ENCODE measurements at places on chromosomes 7 and 10.
A peak's percentile ranks its signal among the peaks of the same experiment; 100 is the strongest.

GRCh38 chr10:1381339-1381738, 325.2 kb downstream of the WDR37 start:
- H3K36me3 ChIP-seq, result no peaks in the 10 kb centered on the region
- no peak overlapping the region for H3K4me3 ChIP-seq

DNA sequence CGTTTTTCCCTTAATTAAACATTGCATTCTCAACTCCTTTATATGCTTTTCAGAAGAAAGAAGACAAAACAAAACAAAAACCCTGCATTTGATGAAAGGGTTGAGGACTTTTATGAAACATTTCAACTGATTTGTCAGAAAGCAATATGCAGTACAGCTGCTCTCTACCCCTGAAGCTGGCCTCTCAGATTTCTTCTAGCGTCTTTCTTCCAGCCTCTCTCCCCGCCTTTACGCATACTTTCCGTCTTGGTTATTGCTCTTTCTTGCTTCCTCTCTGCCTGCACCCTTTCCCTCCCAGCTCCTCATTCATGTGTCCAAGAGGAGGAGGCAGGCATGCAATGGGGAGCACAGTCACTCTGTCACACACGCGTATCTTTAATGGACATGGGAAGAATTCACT, 91.0 kb upstream of the COL1A2 start:
- DNase-seq, result no peak
- H3K27ac ChIP-seq, result no peak overlapping the region
- H3K27me3 ChIP-seq, result peaks cover 15% of the 10 kb centered on the region

DNA sequence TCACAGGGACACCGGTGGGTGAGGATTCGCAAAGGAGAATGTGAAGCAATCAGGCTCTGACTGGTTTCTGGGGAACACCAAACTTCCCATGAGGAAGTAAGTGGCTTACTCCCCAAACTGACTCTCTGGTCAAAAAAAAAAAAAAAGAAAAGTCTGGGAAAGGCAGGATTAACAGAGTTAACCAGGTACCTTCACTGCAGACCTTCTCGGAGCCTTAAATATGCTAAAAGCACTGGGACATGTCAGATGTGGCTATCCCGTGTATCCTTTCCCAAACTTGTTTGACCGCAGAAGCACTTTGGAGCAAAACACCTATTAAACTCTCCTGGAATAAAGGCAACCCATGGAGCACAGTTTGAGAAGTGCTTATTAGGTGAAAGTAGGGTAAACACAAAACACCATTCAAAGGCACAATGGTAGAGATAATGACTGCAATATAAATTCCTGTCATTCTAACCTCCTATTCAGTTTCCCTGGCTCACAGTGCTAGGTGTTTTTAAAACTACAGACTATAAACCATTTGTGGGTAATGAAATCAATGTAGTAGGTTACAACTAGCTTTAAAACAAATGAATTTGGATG, 44.1 kb upstream of the MXI1 start:
- peaks cover 10% of the 10 kb centered on the region for H3K4me1 ChIP-seq
- no peak for DNase-seq

- peak overlapping the region; percentile 54 for H3K27ac ChIP-seq
- no peak for DNase-seq
- H3K4me1 ChIP-seq, result peaks cover 39% of the 10 kb centered on the region
- no peaks in the 10 kb centered on the region for H3K27me3 ChIP-seq
- H3K4me3 ChIP-seq, result peak overlapping the region; percentile 51
Observed at GRCh38 chr7:158802535-158803366, 26.6 kb downstream of the ESYT2 start.

DNA sequence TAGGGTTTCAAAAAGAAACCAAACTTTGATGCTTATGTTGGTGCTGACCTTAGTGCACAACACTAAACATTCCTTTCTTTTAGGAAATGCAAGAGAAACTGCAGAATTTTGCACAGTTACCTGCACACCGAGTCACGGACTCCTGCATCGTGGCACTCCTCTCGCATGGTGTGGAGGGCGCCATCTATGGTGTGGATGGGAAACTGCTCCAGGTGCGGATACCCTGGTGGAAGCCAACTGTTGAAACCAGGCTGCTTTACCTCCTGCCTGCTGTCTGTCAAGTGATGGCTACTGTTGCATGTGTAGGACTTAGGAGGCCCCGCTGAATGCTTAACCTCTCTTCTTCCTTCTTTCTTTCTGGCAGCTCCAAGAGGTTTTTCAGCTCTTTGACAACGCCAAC, 11.7 kb downstream of the CASP2 start:
- peaks cover 42% of the 10 kb centered on the region for H3K4me1 ChIP-seq
- peak overlapping the region; percentile 58 for H3K27ac ChIP-seq
- no peak overlapping the region for H3K4me3 ChIP-seq
- no peaks in the 10 kb centered on the region for H3K27me3 ChIP-seq
- peaks cover 62% of the 10 kb centered on the region for H3K36me3 ChIP-seq

DNA sequence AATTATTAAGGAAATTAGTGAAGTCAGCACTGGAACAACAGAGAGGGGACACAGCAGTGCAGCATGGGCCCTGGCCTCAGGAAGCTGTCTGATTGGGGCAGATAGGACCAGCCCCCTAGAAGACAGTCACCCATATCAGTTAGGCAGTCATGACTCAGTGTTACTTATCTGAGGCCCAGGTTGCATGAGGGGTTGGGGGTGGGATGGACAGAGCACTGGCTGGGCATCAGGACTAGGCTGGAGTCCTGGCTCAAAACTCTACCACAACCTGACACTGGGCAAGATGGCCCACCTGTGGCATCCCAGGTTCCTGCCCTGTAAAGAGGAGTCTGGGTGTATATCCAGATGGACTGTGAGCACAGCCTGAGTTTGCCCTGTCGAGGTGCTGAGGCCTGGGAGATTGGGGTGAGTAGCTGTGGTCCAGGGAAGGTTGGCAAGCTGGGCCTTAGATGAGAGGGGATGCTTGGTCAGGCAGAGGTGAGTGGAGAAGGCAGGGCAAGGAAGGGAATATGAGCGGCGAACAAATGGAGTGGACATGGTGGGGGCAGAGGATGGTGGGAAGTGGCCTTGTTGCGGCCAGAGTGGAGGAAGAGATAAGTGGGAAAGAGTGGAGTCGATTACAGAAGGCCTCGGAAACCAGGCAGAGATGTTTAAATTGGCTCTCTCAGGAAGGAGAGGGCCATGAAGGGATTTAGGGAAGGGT, 37.5 kb downstream of the HK1 start:
- H3K27me3 ChIP-seq, result no peaks in the 10 kb centered on the region
- peak overlapping the region; percentile 12 for H3K4me3 ChIP-seq
- H3K27ac ChIP-seq, result peak overlapping the region; percentile 10
- H3K4me1 ChIP-seq, result peaks cover 39% of the 10 kb centered on the region

- peaks cover 38% of the 10 kb centered on the region for H3K36me3 ChIP-seq
- H3K4me3 ChIP-seq, result peak overlapping the region; percentile 75
- no peak for DNase-seq
- H3K27ac ChIP-seq, result peak overlapping the region; percentile 100
- peaks cover 98% of the 10 kb centered on the region for H3K4me1 ChIP-seq
Observed at GRCh38 chr10:8066124-8066523, 11.6 kb downstream of the GATA3 start.

- no peak for DNase-seq
- H3K4me3 ChIP-seq, result no peak overlapping the region
- H3K27me3 ChIP-seq, result no peaks in the 10 kb centered on the region
- H3K36me3 ChIP-seq, result peaks cover 2% of the 10 kb centered on the region
- H3K4me1 ChIP-seq, result no peaks in the 10 kb centered on the region
Observed at GRCh38 chr7:128801003-128801402, 9.2 kb downstream of the CCDC136 start.

DNA sequence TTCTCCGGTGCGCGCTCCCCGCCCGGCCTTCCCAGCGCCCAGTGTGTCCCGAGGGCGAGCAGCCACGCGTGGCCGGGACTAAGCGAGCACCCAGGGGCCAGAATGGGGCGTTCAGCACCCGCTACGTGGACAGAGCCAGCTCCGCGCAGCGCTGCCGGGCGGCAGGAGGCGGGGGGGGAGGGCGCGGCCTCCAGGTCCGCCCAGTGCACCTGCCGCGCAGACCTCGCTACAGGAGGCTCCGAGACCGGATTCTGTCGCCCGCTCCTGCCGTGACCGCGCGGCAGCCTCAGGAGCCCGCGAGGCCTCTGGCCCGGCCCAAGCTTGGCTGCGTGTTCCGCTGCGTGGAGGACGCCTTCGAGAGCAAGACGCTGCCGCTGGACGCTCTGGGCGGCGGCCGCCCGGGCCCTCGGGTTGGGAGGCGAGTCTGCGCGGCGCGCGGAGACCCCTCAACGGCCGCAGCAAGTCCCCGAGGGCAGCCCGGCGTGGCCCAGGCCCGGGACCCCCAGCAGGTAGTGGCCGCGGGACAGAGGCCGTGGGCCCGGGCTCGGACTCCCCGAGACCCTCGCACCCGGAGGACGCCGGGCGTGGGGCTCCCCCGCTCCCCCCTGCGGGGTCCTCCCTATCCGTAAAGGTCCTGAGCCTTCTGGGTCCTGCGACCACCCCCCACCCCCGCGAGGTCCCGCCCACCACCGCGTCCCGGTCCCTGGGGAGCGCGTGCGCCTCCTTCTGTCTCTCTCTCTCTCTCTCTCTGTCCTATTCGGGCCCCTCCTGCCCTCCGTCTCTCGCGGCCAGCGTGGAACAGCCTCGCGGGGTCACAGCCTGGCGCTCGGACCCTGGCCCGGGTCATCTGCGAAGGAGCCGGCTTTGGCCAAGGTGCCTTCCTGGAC, 904 bp upstream of the DPYSL4 start:
- no peak overlapping the region for H3K27ac ChIP-seq
- H3K27me3 ChIP-seq, result peaks cover 62% of the 10 kb centered on the region
- peaks cover 4% of the 10 kb centered on the region for H3K4me1 ChIP-seq
- peak; percentile 56 for DNase-seq

- H3K27me3 ChIP-seq, result peaks cover 46% of the 10 kb centered on the region
- H3K4me1 ChIP-seq, result peaks cover 20% of the 10 kb centered on the region
- DNase-seq, result peak; percentile 66
Observed at GRCh38 chr7:48299580-48300169, 128.4 kb downstream of the ABCA13 start.

DNA sequence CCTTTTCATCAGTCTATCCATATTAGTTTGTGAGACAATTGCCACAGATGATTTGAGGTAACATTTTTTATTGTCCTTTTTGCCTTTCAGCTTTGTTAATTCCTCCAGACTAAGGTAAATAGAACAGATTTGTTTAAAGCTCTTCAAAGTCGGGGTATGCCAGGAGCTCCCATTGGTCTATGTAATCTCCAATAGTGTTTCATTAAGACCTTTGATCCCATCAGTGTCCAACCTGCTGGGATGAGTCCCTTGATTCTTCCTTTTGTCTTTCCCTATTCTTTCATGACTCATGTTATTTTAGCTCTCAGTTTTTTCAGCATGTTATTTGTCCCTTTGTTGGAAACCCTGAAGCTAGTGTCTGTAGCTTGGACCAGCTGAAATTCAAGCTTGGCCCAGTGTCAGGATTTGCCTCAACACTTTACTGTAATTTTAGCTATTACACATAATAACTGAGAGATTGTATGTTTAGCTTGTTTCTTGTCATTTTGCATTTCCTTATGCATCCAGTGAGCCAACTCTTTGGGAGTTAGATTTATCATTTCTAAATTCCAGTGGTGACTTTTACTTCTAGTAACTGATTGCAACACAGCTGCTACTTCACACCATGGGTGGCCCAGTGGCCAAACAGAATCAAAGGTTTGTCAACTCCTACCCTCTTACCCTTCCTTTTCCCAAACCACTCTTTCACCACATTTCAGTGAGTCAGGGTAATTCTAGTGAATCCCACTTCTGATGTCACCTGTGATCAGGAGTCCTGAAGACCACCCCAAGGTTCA, 15.3 kb downstream of the AGBL3 start:
- peaks cover 8% of the 10 kb centered on the region for H3K4me1 ChIP-seq
- no peak overlapping the region for H3K27ac ChIP-seq
- no peak overlapping the region for H3K4me3 ChIP-seq
- no peaks in the 10 kb centered on the region for H3K27me3 ChIP-seq
- no peaks in the 10 kb centered on the region for H3K36me3 ChIP-seq

DNA sequence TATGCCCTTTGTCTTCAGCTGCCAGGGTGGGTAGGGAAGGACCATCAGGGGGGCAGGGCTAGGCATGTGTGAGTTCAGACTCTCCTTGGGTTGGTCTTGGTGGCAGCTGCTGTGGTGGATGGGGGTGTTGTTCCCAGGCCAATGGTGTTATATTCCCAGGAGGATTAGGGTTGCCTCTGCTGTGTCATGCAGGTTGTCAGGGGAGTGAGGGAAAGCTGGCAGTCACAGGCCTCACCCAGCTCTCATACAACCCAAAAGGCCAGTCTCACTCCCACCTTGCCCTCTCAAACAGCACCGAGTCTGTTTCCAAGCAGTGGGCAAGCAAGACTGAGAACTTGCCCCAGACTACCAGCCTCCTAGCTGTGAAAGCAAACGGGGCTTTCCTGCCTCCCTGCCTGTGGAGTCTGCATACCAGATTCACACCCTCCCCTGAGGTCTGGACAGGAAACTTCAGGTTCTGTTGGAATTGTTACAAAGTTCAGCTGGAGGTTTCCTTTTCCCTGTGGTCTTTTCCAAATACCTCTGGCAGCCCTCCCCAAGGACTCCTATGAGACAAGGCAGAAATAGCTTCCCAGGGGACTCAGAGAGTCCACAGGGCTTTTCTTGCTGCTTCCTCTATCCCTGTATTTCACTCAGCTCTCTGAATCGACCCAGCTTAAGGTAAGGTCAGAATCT, 1.4 kb downstream of the HYAL4 start:
- H3K27me3 ChIP-seq, result peaks cover 26% of the 10 kb centered on the region
- H3K4me1 ChIP-seq, result no peaks in the 10 kb centered on the region
- peaks cover 2% of the 10 kb centered on the region for H3K36me3 ChIP-seq
- DNase-seq, result no peak
- H3K4me3 ChIP-seq, result no peak overlapping the region

DNA sequence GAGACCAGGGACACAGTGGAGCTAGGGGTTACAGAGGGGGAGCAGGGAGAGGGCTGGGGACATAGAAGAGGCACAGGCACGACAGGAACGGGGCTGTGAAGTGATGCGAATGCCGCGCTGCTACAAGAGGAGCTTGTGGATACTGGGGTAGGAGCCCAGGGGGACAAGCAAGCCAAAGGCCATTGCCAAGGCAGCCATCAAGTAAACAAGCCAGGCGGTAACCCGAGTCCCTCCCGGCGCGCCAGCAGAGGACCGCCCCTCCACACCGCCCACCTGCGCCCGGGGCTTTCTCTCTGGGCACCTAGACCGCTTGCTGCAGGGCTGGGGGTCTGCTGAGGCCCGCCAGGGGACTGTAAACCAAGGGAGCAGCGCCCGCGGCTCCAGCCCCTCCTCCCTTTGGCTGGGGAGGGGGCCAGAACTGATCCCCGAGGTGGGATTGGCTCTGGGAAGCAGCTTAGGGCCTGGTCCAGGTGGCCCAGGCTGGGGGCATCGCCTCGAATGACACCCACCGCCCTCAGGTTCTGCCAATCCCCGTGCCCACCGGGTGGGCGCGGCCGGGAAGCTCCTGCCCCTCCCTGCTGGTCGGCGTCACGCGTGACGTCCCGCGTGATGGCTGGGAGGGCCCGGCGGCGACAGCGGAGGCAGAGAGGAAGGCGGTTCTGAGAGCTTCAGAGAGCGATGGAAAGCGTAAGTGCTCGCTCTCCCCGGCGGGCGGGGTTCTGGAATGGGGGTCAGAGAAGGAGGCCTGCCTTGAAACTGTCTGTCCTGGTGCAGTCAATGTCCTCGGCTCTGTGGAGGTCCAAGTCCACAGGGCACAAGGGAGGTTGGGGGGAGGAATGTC, 982 bp downstream of the SFXN3 start:
- H3K4me1 ChIP-seq, result peaks cover 18% of the 10 kb centered on the region
- peak overlapping the region; percentile 84 for H3K4me3 ChIP-seq
- H3K27me3 ChIP-seq, result peaks cover 7% of the 10 kb centered on the region
- peak; percentile 69 for DNase-seq

GRCh38 chr10:84244651-84245270, at the start of gene RGR:
TSS of gene RGR (plus strand) at chr10:84245053. CDS start at chr10:84245091, 38 bp downstream.
- H3K27me3 ChIP-seq, result peaks cover 6% of the 10 kb centered on the region
- no peak within 1 kb of the TSS for H3K27ac ChIP-seq
- H3K4me3 ChIP-seq, result no peak within 1 kb of the TSS
- no peaks in the 10 kb centered on the region for H3K4me1 ChIP-seq
- no peaks in the 10 kb centered on the region for H3K36me3 ChIP-seq
